ENCODE measurements at places on chromosomes 12 and 14.

DNA sequence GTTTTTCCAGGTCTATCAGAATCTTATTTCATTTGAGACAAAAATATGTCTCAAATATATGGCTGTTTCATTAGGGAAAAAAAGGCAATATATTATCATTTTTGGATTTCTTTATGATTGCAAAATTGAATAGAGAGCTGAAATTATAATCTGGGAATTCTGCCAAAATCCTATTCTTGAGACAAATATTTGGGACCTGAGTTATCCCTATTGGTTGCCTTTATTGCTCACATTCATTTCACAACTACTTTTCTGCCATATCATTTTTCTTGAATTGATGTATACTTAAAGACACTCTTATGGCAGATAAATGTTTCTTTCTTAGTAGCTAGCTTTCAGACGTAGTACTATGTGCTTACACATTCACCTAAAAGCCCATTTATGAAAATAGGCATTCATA lies 241.6 kb upstream of the NOVA1 start:
- no peak for DNase-seq

GRCh38 chr12:47100160-47100559 lies 20.4 kb upstream of the AMIGO2 start:
- DNase-seq, result no peak

DNA sequence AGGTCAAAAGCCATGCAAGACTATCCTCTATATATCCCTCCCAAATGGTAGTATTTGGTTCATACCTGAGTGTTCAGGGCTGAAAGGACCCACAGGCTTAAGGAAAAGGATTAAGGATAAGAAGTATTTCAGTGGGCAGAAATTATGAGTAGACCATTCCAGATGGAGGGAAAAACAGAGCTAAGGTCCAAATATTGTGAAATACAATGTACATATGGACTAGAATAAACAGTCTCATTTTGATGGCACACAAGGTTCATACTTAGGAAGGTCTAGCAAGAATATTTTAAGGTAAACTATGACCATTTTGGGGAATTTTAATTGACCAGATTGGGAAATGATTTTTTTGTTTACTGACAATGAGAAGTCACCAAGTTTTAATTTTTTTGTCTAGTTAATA lies 124.6 kb downstream of the PRKD1 start:
- DNase-seq, result no peak

DNA sequence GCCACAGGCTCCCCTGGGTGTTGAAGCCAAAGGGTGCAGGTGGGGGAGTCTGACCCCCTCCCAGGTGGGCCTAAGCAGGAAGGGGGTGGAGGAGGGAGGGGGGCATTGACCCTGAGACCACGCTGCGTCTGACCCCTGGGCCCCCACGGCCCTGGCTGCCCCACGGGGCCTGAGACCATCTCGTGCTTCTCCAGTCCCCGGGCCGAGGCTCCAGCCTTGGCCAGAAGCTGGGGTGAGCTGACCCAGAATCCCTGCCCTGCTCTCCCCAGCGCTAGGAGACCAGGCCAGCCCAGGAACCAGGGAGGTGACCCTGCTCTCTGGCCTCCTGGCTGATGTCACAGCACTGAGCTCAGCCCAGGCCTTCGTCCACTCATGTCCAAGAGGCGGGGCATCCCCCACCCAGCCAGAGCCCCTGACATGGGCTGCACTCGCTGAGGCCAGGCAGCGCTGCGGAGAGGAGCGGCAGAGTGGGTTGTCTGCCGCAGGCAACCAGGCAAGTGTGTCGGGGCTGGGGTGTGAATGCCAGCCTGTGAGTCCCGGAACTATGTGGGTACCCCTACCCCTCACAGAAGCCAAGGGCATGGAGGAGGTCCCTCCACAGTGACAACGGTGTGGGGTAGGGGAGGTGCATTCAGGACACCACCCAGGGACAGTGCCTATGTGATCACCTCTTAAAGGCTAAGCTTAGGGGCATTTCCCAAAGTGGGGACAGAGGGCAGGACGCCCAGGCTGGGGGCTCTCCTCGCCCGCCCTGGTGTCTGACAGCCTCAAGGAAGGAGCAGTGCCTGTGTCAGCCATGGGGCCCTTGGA lies 6.3 kb downstream of the TRMT61A start:
- no peak for DNase-seq

- no peak for DNase-seq
Observed at GRCh38 chr12:1575408-1576401, 18.7 kb downstream of the FBXL14 start.

DNA sequence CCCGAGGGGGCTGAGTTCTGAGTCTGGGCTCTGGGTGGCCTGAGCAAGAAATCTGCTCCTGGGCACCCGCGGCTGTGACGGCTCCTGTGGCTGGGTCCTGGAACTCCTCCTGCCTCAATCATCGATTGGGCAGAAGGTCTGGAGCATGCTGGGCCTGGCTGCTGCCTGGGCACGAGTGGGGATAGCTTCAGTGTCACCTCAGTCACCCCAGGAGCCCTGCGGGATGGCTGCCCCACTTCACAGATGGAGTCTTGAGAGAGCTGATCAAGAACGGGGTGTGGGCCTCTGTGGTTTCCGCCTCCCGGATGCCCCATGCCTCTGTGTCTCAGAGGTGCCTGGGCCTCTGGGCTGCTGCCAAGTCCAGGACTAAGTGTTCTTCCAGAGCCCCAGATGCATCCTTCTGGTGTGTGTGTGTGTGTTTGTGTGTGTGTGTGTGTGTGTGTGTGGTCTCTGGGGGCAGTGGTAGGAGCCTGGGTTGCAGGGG lies 185.6 kb upstream of the C14orf180 start:
- no peak for DNase-seq

DNA sequence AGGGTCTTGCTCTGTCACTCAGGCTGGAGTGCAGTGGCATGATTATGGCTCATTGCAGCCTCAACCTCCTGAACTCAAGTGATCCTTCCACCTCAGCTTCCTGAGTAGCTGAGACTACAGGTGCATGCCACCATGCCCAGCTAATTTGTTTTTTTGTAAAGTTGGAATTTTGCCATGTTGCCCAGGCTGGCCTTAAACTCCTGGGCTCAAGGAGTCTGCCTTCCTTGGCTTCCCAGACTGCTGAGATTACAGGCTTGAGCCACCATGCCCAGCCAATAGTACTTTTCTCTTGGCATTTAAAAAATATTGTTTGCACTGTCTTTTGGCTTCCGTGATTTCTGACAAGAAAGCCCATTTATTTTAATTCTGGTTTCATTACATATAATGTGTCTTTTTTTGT lies 61.3 kb downstream of the DIP2B start:
- DNase-seq, result no peak

GRCh38 chr14:33711811-33712216 lies 239.1 kb downstream of the EGLN3 start:
- no peak for DNase-seq

- DNase-seq, result no peak
Observed at GRCh38 chr12:752695-753610, 574 bp downstream of the WNK1 start.

GRCh38 chr14:70315942-70316341 lies 43.5 kb downstream of the COX16 start:
- DNase-seq, result no peak

- DNase-seq, result no peak
Observed at GRCh38 chr12:25186038-25186787, 8.7 kb downstream of the DNAI7 start.
